ENCODE measurements at places on chromosomes 3 and 15. TPM values are rescaled to one million over a fixed set of nuclear protein-coding genes. Genes with fewer than 3 reads are reported as not detected.

DNA sequence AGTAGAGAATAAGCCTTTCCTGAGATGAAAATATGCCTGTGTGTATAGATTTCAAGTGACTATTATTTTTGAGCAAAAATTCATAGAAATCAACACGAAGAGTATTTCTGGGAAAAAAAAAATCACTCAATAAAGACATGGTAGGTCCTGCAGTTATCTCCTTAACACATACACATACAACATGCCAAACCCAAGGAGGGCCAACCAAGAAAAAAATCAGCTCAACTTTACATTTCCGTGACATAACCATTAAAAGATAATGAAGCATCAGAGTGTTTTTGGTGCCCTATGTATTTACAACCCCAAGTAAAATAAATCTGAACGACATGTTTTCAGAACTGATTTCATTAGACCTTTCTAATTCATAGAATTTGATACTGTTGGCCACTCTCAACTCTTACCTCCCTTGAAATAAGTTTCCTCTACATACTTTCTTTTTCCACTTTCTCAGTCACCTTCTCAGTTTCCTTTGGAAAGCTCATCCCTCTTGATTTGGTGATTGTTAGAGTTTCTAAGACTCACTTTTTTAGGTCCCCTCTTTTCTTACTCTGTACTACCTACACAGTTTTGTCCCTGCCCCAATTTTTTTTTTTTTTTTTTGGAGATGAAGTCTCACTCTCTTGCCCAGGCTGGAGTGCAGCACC lies 162.3 kb downstream of the TBL1XR1 start:
- DNase-seq = no peak

- no peak for DNase-seq
Observed at GRCh38 chr15:73747847-73748590, 5.1 kb downstream of the INSYN1 start.

DNA sequence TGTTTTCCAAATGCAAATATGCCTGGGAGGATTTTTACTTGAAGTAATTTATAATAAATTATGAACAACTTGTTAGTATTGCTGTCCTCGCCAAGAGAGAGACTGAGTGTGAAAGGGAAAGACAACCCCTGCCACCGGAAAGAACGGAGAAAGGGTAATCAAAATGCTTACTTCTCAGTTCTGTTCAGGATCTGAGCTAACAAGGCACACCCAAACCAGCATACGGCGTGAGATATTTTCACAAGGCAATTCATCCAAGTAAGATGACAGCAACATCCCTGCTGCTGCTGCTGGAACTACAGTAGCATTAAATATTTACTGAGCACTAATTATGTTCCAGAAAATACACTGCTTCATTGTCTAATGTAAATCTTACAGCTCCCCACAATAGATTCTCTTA lies 96.1 kb downstream of the KBTBD8 start:
- no peak for DNase-seq

DNA sequence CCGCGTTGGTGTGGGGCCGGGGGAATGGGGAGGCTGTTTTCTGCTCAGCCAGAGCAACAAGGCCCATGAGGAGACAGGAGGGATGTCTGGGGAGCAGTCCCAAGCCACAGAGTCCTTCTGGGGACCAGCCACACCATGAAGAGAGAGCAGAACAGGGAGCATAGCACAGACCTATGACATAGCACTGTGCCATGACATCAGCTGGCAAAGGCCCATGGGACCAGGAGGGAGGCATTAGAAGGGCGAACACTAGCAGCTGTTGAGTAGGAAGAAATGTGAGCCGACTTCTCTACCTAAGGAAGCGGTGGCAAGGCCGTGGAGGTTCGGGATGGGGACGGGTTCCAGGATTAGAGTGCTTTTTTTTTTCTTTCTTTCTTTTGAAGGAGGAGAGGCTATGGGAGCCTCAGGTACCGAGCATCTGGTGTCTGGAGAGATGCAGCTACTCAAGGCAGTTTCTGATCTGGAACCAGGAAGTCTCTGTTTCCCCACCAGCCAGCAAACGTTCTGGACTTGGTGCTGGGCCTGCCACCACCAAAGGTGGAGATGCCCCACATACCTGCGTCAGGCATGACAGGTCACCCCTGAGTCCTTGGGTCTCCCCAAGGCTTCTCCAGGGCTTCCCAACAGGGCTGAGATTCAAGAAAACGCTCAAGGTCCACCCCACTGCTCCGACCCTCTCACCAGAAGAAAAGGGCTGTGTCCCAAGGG lies 77.3 kb upstream of the CGNL1 start:
- DNase-seq = no peak

- DNase-seq = no peak
Observed at GRCh38 chr3:111315930-111316587, 225.9 kb upstream of the CD96 start.

DNA sequence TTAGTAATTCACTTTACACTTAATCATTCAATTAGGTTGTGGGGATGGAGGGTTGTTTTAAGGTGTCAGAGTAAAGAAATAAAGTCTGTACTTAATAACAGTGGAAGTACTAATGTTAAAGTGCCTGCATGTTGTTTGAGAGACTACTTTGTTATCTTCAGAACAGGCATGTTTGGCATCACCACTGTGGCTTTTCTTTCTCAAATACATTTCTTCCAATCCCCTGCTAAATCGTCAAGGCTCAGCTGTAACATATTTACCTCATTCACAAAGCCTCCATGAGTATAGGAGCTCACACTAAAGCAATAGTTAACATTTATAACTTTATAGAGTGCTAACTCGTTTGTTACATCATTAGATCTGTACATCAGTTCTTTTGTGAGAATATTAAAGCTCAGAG lies 2.6 kb downstream of the TIMMDC1 start:
- no peak for DNase-seq

- no peak for DNase-seq
Observed at GRCh38 chr3:126197343-126197742, 17.0 kb upstream of the ALDH1L1 start.

DNA sequence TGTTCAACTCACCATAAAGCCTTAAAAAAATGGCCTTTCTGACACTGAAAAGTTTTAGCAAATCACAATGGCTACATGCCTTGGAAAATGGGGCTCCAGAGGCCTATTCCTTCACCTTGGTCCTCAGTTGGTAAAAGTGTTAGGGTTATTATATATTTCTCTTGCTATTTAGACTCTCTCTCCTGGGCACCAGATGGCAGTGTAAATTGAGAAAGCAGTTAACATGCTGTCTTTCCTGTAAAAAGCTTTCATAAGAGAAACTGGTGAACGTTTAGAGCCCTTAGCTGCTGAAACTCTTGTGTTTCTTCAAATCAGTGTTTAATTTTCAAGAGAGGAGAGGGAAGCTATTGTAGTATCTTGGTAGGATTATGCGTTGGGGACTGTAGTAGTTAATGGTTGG lies 89.9 kb downstream of the LRTM1 start:
- no peak for DNase-seq

- no peak for DNase-seq
Observed at GRCh38 chr3:44451441-44451840, 26.0 kb downstream of the ZNF445 start.

DNA sequence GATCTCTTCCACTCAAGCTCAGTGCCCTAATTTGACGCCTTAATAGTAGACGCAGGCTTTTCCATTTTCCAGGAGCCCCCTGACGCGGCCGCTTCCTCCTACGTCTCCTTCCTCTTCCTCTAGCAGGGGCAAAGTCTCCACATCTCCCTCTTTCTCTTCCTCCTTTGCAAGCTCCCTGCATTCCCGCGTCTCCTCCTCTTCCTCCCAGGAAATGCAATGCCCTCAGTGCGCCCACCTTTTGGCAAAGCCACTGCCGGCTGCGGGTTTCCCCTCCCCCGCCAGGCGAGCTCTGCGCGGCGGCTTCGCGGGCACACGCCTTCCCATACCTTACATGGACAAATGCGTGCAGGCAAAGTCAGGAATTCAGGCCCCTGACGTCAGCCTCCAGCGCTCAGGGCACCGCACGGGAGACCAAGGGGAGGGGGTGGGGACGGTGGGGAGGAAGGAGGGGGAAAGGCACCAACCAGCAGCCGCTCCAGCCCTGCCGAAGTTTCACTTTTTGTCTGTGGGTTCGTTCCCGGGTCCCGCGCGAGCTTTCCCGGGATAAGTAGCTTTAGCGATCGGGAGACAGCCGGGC lies 432 bp upstream of the LPP start:
- peak; percentile 75 for DNase-seq

DNA sequence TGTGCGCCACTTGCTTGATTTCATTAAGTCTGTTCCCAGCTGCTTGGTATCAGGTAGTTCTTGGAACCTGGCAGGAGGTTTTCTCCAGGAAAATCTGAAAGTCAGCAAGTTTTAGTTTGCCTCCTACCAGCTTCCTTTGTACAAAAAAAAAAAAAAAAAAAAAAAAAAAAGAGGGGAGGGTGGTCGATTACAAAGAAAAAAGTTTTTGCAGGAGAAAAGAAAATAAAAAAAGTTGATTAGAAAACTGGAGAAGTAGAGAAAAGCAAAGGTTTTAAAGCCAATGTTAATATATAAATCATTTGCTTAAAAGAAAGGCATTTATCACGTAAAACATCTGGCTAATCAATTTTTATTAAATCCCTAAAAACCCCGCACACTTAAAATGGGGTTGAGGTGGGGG lies 5.9 kb downstream of the EPHA3 start:
- DNase-seq = no peak

GRCh38 chr15:76576523-76577279 lies 240.1 kb downstream of the ISL2 start:
- DNase-seq = peak; percentile 11

The FOXB1 gene
- total RNA-seq = not detected

The CACNA2D2 gene
- total RNA-seq = not detected

The EPHB1 gene
- 0.78 TPM for total RNA-seq

The INKA1 gene
- total RNA-seq = 20.4 TPM

The GFM1 gene
- total RNA-seq = 87.9 TPM

The ADAMTS17 gene
- 0.13 TPM for total RNA-seq
